Vagina (tissue), 2 donors: ENCODE measurements at places on chromosomes 3 and 15. TPM values are rescaled to one million over a fixed set of nuclear protein-coding genes. Genes with fewer than 3 reads are reported as not detected.

Gene PRSS50
- not detected for total RNA-seq

GRCh38 chr3:124974691-124975090, 40.1 kb upstream of the MUC13 start:
- DNase-seq = no peak

DNA sequence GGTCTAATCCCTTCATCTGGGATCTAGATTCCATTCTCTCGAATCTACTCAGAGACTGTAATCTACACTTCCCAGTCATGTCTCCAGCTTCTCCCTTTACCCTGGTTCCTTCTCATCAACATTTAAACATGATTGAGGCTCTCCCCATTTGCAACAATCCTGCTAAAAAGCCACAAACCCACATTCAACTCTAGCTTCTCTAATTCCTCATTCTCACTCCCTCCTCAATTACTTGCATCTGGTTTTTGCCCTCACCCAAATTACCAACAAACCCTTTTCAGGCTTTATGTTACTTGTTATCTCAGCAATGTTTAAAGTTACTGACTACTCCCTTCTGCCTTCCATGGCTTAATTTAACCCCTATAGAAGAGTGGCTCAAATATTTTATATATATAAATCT, 11.5 kb downstream of the ETFA start:
- no peak for DNase-seq

DNA sequence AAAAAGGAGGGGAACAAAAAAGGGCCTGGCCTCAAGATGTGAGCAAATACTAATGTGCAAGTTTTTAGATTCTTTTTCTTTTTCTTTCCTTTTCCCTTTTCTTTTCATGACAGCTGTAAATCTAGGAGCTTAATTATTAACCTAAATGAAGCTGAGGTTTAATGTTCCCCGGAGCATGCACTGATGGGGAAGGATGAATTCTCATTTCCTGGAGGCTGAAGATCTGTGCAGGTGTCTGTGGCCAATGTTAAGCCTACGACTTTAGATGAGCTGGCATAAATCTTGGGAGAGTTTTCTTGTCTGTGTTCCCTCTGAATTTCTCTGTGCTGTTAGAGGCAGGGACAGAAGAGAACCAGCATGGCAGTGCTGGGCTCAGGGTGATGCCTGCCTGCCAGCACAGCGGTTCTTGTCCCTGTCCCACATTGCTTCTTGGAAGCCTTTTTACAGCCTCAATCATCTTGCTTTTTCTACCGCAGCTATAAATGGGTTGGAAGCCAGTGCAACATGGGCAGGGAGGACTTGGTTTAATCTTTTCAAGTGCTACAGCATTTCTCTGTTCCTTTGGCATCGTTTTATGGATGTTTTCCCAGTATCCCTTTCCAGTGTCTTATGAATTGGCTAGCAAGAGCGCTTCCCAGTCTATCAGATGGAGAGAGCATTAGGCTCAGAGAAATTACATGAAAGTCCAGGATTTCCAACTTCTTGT, 119.1 kb downstream of the ATG7 start:
- DNase-seq = no peak

Gene DET1
- total RNA-seq = 5.6 TPM

DNA sequence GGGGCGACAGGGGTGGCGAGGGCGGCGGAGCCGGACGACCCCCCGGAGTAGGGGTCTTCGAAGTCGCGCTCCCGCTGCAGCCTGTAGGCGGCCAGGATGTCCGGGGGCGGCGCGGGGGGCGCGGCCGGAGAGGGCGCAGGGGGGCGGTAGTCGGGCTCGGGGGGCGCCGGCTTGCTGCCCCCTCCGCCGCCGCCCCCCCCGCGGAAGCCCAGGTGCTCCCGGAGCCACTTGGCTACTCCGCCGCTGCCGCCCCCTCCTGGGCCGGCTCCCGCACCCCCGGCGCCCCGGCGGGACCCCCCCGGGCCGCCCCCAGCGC, 230 bp downstream of the SHF start:
- DNase-seq = no peak

GRCh38 chr3:72298201-72299152, 513.5 kb upstream of the PROK2 start:
- DNase-seq = no peak

DNA sequence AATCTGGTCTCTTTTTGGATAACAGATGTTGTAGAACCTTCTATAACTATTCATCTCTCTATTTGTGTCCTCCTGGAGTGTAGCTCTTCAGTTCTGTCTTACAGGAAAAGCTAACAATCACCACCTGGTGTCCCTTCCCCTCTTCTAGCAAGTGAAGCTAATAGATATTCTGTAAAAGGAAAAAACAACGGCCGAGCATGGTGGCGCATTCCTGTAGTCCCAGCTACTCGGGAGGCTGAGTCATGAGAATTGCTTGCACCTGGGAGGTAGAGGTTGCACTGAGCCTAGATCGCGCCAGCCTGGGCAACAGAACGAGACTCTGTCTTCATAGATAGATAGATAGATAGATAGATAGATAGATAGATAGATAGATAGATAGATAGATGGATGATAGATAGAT, 779.4 kb downstream of the TUSC7 start:
- DNase-seq = no peak

DNA sequence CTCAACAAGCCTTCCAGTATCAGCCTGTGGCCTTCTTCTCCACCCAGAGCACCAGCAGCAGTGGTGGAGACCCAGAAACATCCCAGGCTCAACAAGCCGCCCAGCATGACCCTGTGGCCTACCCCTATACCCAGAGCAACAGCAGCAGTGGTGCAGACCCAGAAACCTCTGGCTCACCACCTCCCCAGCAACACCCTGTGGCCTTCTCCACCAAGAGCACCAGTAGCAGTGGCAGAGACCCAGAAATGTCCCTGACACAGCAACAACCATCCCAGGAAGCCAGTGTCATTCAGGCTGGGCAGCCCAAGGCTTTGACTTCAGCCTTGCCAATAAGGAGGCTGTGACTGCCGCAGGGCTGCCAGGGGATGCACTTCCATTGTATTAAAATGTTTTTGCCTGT, 16.3 kb upstream of the EMC3 start:
- peak; percentile 62 for DNase-seq

- DNase-seq = no peak
Measured at GRCh38 chr3:172317481-172317880, 130.8 kb downstream of the GHSR start.

- DNase-seq = no peak
Measured at GRCh38 chr3:171867981-171868380, 24.8 kb downstream of the TMEM212 start.

Gene FSIP1
- 0.98 TPM for total RNA-seq

Gene ZNF660
- total RNA-seq = 0.98 TPM

DNA sequence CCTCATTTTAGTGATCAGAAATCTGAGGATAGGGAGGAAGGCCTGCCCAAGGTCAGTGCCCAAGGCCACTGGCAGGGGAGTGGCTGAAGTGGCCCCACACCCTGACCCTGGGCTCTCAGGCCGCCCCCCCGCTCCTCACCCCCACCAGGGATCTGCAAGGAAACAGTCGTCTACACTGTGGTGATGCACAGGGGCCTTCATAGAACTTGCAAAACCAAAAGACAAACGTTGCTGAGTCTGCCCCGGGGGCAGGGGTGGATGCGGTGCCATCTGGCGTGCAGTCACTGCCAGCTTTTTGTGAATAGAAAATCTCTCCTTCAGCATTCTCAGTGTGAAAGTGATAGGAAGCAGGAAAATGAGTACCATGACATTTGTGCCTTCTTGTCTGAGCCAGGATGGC, 41.3 kb downstream of the WHAMM start:
- DNase-seq = no peak

Gene NPAP1
- total RNA-seq = not detected

- no peak for DNase-seq
Measured at GRCh38 chr3:150653110-150653561, 50.0 kb downstream of the SELENOT start.

DNA sequence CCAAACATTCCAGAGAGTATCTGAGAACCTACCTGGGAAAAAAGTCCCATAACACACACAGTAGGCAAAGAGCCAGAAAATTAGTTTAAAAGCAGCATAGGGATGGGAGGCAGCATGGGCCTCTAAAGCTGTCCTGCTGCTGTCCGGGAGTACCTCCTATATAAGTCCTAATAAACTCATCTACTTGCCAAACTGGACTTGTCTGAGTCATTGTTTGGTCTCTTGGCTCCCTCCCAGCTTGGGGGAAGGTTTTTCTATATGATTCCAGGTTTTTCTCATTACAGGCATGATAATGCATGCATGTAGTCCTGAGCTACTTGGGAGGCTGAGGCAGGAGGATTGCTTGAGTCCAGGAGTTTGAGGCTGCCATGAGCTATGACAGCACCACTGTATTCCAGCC, 17.5 kb upstream of the HACD2 start:
- no peak for DNase-seq

- DNase-seq = peak; percentile 86
Measured at GRCh38 chr3:15256861-15257341, 50.9 kb downstream of the CAPN7 start.

DNA sequence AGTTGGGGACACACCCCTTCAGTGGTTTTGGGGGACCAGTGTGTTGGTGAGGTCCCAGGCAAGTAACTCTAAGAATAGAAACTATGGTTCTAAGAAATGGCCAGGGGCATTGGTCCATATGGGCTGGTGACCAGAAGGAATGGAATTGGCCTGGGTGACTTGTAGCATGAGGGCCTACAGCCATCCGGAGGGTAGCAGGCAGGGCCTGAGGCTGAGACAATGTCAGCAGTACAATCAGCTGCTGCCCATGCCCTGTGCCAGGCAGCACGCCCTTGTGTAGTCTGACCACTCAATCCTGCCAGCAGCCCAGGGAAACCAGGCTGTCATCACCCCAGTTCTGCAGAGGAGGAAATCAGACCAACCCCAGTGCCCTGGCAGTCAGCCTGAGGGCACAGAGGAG, 100.6 kb downstream of the DNAJB8 start:
- DNase-seq = no peak

Gene MUSTN1
- total RNA-seq = 30.2 TPM

Gene XRN1
- total RNA-seq = 45.7 TPM

DNA sequence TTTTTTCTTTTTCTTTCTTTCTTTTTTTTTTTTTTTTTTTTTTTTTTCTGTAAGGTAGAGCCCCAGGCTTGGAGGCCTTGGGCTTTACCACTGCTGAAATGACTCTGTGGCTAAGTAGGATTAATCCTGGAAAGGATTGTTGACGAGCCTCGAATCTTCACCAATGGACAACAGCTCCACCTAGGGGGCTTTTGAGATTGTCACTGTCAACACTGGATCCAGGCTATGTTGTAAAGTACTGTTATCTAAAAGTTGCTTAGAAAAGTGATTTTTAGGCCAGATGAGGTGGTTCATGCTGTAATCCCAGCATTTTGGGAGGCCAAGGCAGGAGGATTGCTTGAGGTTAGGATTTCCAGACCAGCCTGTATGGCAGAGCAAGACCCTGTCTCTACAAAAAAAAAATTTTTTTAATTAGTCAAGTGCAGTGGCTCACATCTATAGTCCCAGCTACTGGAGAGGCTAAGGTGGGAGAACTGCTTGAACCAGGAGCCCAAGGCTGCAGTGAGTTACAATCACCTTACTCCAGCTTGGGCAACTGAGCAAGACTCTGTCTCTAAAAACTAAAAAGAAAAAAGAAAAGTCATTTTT, 41.6 kb downstream of the KLHL18 start:
- DNase-seq = peak; percentile 58

Gene EBLN2
- 6.4 TPM for total RNA-seq

DNA sequence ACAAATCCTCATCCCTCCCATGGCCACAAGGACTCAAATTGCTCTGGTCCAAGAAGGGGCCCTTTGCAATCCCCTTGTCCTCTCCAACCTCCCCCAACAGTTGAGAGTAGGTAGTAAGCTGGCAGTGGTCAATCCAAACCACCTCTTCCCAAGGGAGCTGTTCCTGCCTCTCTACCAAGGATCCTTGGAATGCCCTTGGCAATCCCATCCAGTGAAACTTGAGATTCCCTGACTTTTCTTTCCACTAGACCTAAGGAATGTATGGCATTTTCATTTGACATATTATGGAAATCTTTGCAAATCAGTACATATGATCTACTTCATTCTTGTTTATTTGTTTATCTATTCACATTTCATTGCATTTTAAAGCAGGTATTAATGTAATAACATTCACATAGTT, 4.8 kb upstream of the RBP2 start:
- no peak for DNase-seq

GRCh38 chr3:32457971-32458471, 44.6 kb downstream of the CMTM6 start:
- no peak for DNase-seq

GRCh38 chr3:27669591-27669990, 52.5 kb downstream of the EOMES start:
- DNase-seq = no peak

Gene BFSP2
- total RNA-seq = not detected

Gene FOXL2NB
- 1.5 TPM for total RNA-seq

Gene TRPM1
- total RNA-seq = not detected

DNA sequence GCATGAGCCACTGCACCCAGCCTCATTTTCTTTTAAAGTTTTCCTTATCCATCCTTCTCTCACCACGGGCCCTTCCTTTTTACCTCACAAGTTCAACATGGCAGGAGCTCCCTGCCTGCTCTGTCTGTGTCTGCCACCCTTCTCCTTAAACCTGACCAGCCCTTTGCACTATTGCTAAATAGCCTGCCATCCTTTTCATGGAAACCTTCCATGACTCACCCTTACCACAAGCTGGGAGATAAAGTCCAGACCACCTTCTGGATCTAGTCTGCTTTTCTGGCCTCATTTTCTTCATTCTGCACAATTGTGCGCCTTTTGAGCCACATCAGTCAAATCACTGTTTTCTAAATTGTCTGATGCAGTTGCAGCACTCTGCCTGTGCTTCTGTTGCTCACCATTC, 8.9 kb downstream of the PARP14 start:
- no peak for DNase-seq

DNA sequence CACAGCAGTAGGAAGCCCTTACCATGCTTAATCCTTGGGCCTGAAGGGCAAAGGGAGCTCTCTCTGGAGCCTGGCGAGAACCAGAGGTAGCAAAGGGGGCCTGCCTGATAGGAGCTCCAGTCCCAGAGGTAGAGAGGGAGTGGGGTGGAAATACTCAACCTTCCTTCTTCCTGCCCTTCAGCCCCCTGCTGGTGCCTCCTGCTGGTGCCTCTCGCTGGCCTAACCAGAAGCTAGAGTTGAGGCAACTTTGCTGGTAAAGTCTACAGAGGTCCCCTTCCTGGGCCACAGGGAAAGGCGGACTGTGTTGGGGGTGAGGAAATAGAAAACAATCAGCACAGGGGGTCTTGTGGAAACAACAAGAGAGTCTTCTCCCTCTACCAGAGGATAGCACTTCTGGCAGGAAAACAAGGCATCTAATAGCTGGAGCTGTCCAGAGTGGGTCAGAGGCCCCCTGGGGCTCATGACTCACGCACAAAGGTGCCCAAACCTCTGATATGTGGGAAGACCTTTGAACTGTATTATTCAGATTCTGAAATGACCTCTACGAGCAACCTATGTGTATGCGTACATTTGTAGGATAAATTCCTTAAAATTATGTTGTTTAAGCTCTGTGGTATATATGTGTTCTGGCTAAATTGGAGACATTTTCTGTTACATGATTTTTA, 133.9 kb downstream of the LRRC28 start:
- DNase-seq = no peak

Gene SLC27A2
- 3.2 TPM for total RNA-seq

Gene COLQ
- total RNA-seq = 12.8 TPM

GRCh38 chr3:51819709-51820406, 40.8 kb upstream of the IQCF6 start:
- DNase-seq = no peak

Gene THBS1
- total RNA-seq = 513 TPM
